Amygdala (tissue), 56 donors: ENCODE measurements at places on chromosomes 12 and 14.
A peak's percentile ranks its signal among the peaks of the same experiment; 100 is the strongest.

- no peak for DNase-seq
Observed at GRCh38 chr14:105629886-105630215, 103.5 kb downstream of the TMEM121 start.

- DNase-seq: no peak
Observed at GRCh38 chr14:96205978-96206360, 1.3 kb downstream of the BDKRB2 start.

DNA sequence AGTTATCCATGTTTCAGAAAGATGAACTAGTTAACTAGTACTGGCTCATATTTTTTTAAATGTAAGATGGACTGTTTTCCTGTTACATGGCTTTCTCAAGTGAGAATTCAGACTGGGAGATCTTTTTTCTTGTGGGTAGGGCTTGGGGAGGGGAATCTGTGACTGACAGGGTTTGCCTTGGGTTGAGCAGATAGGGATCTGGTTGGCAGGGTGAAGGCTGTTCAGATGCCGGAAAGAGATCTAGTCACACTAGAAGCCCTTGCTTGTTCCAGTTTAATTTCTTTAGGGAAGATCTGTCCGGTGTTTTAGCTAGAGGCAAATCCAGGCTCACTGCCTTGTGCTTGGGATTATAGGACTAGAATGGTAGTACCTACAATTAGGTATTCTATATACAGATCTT is 63.2 kb downstream of the FBXO33 start:
- DNase-seq: no peak

DNA sequence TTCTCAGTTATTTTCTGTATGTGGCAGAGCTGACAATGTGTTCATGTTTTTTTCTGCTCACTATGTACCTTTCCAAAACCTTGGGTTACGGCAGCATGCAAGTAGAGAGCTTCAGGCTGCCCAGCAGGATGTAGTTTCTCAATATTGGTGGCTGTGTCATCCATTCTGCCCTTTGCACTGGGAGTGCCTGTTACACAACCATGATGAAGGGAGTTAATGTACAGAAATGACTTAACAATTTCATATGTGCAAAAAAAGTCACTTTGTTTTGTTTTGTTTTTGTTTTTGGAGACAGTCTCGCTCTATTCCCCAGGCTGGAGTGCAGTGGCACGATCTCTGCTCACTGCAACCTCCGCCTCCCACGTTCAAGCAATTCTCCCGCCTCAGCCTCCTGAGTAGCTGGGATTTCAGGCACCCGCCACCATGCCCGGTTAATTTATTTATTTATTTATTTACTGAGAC is 6.1 kb upstream of the CNIH1 start:
- DNase-seq: no peak

GRCh38 chr14:87450193-87450592 is 542.8 kb downstream of the GALC start:
- no peak for DNase-seq

GRCh38 chr12:56628671-56629458 is 1.3 kb downstream of the BAZ2A start:
- DNase-seq: peak; percentile 40

DNA sequence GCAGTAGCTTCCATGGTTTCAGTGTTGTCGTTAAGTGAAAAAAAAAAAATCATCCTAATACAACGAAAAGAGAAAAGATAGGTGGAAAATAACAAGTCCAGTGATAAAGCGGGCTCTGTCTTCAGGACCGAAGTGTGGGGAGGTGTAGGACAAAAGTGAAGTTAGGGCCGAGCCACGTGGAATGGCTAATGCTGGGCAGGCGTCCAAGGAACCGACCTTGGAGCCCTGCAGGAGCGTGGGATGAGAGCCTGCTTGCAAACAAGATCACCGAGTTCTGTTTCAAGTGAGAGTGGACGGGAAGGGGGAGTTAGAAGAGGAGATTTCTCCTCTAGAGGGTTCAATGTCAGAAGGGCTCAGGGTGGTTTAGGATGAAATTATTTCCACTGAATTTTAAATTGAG is 22.2 kb downstream of the A2ML1 start:
- DNase-seq: peak; percentile 14

DNA sequence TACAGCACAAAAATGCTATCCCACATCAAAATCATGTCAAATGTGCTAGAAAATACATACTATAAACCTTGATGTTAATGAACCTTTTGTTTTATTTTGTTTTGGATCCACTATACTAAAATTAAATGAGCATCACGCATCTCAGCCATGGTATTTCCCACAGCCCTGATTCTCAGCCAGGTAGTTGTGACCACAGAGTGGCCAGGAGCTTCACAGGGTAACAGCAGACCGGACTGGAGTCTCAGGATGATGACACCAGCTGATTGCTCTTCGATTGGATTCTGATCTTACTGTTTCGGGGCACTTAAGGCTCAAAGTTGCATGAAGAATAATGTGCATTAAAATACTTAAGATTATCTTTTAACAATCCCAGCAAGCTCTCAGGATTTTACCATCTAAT is 134.8 kb downstream of the FOXN3 start:
- DNase-seq: no peak

DNA sequence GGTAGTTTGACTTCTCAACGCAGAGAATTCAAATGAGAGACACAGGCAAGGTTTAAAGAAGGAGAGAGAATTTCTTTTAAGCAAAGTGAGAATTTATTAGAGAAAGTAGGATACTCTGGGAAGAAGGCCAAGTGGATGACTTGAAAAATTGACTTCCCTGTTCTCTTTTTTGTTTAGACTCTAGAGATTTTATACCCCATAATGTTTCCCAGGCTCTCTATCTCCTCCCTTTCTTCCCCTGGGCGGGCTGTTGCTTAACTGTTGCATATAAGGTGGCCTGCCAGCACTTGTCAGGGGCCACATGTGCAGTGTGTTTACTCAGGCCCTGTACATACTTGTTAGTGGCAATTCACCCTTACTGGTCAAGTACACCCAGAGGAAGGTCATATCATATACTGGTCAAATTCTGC is 403.7 kb downstream of the SLC6A15 start:
- no peak for DNase-seq

DNA sequence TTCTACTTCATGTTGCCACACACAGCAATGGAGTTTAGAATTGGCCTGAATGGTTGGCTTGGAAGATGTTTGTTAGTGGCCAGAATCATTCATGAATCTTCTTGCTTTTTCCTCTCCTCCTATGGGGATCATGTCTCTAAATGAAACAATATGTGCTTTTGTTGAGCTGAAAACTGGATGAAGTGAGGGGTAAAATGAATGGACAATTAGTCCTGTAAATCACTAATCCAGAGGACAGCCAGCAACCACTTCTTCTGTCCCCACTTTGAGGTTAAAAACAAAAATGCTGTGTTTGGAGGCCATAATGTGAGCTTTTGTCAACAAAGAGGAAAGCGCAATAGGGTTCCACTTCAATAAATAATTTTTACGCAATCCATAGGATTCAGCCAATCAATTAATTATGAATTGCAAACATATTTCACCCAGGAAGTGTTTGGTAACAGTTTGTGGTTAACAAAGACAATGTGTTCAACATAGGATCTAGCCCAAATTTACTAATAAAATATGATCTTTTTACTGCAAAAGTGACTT is 30.3 kb upstream of the AMIGO2 start:
- no peak for DNase-seq

DNA sequence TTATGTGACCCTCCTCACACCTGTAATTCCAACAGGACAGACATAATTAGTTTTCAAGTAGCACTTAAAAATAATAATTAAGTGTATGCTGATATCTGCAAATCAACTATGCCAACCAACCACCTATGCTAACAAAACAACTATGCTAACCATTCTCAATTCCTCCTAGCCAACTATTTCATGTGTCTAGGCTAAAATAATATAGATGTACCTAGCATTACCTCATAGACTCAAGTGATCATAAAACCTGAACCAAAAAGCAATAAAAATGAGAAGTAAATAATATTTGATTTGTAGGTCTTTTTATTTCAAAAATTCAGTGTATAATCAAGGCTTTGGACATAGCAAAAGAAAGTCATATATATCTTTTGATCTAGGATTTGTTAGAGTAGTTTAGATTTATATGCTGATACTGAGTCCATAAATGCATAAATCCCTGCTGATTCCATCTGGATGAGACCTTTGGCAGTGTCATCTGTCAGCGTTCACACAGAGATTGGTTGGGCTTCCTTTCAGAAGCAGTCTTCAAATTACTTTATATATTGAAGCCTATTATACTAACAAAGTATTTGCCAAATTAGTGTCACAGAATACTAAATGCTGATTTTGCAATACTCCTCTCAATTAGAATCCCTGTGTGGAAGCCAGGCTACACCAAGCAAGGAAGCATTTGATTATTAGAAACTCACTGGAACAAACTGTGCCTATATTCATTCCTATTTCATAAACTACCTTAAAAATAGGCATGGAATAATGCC is 101.4 kb upstream of the PPM1H start:
- no peak for DNase-seq

DNA sequence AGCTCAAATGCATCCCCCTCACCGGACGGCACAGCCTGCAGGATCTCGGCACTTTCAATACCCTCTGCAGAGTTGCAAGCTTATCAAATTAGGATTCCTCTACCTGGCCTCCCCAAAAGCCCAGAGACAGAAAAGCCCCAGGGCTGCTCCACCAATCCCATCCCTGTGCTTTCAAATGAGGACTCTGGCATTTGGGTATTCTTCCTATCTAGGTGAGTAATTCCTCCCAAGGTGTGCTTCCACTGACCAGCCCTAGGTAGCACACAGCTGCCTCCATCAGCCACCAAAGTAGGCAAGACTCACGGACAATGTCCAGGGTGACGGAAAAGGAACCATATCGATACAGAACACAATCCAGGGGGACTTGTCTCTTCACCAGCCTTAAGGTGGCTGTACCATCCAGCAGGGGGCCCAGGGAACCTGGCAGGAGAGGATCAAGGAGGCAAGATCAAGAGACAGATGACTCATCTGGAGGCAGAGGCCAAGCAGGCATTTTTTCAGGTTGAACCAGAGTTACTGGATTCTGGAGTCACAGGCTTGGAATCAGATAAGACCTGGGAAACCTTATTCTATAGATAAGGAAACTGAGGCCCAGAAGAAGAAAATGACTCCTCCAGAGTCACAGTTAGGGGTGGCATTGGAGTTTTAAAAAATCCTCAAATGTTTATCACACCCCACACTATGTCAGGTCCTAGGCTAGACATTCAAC is 9.9 kb downstream of the PMEL start:
- no peak for DNase-seq

DNA sequence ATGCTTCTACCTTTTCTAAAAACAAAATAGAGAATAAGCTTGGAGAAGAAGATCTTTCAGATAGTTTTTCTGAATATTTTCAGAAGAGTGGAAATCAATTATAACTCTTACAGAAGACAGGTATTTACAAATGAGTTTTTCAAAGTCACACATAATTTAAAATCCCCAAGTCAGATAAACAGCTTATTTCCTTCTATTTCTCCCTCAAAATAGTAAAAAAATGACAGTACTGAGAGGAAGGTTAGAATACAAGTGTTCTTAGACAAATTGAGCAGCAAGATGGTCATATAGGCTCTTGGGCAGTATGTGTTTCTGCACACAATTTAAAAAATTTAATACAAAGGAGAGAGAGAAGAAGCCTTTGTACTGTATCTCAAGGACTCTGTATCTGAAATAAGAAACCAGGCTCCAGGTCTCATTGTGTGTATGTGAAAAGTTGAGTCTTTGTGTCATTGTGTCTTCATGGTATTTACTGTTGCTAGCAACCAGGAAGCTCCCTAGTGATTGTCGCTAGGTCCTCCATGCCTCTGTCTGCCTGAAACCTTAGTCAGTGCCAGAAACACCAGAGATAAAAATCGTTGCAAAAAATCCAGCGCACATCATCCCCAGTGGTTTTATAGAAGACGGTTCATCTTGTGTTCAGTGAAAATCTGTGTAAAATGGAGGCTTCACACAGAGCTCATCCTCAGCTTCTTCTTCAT is 12.9 kb upstream of the TUBA1A start:
- no peak for DNase-seq

DNA sequence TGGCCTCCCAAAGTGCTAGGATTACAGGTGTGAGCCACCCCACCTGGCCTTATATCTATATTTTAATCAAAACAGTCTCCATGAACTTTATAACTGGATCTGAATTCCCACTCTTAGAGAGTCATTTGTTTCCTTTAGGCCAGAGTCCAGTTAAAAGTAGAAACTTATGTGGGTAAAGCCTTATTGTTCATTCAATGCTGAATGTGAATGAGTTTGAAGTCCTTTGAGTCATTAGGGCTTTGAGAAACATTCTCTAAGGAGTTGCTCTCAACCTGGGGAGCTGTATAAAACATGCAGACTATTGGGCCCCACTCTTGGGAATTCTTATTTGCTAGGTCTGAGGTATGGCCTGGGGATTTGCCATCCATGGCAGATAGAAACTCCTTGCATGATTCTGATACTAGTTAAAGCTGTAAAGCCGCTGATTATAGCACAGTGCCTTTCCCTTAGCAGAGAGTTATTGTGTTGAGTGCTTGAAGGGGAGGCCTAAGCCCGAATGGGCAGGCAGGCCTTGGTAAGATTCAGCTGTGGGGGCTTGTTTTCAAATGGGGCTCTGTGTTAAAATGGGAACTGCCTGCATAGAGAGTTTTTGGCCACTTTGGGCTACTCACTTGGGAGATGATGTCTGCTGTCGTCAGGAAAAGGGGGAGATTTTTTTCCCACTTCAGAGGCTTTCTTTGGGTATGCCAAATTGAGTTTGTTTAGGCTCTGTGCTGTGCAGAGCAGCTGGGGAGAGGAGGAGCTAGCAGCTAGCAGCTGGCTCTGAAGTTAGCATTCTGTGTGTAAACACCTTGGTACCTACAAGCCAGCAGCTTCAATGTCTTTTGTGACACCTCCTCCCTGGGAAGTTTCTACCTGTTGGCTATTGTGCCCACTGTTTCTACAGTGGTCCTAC is 117.5 kb downstream of the DACT1 start:
- DNase-seq: no peak

GRCh38 chr12:118103201-118103600 is 610 bp downstream of the VSIG10 start:
- DNase-seq: no peak

- no peak for DNase-seq
Observed at GRCh38 chr14:56659378-56659777, 79.8 kb downstream of the TMEM260 start.

DNA sequence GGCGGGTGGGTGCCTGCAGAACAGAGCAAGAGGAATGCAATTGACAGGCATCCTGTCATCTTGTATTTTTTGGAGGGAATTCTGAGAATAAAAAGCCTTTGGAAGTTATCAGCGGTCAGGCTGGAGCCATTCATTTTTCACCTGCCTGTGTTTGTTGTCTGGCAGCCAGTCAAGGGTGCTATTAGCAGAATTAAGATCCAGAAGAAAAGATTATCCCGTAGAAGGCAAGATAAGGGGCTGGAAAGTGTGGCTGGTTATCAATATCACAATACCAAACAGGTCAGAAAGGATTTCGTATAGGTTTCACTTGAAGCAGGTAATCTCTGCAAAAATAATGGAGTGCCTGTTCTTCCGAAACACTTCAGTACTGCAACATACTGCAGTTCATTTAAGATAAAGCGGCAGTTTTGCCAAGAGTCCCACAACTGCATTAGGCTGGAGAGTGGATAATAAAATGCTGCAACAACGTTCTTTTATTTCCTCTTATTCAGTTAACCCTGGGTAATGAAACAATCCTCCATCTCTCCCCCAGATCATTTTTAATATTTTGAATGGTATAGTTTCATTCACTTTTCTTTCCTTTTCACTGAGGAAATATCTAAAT is 171.2 kb upstream of the CDKN3 start:
- no peak for DNase-seq

- no peak for DNase-seq
Observed at GRCh38 chr12:116969615-116970585, 59.1 kb downstream of the FBXW8 start.
